ENCODE measurements at places on chromosomes 13 and 19.

- DNase-seq: no peak
Measured at GRCh38 chr13:51156648-51157047, 45.6 kb upstream of the C13orf42 start.

- DNase-seq: no peak
Measured at GRCh38 chr19:8526345-8527091, 12.6 kb upstream of the ZNF414 start.

GRCh38 chr13:22862478-22862877 lies 318.3 kb upstream of the SGCG start:
- no peak for DNase-seq

DNA sequence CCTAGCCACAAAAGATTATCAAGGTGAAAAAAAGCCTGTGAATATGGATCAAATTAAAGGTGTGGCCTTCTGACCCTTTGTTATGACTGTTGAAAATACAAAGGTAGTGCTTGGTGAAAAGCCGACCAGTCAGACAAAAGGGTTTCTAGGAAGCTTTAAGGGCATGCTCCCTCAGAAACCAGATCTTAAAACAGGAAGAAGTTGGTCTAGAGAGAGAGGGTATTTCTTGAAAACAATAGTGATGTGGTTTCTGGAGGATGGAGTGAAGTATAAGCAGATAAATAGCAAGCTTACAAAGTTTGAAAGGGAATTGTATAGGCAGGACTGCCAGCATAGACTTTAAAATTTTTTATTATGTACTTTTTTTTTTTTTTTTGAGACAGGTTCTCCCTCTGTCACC lies 5.0 kb upstream of the EID2 start:
- DNase-seq: no peak

DNA sequence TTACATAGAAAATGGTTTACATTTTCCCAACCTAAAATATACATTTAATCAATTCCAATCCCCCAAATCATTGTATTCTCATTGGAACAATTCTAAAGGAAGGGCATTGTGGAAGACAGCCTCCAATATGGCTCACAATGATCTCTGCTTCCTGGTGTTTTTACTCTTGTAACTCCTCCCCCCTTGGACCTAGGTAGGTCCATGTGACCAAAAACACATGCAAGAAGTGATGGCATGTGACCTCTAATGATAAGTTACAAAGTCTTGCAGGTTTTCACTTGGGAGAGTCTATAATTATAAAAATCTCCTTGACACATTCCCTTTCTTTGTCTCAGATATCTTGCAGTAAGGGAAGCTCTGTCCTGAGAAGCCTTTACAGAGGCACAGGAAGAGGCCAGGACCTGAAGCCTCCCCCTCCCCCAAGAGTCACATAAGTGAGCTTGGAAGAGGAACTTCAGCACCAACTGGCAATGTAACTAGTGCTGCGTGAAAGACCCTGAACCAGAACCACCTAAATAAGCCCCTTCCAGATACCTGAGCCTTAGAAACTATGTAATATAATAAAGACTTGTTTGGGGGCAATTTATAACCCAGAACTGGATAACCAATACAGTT lies 816.2 kb upstream of the ATXN8OS start:
- DNase-seq: no peak

DNA sequence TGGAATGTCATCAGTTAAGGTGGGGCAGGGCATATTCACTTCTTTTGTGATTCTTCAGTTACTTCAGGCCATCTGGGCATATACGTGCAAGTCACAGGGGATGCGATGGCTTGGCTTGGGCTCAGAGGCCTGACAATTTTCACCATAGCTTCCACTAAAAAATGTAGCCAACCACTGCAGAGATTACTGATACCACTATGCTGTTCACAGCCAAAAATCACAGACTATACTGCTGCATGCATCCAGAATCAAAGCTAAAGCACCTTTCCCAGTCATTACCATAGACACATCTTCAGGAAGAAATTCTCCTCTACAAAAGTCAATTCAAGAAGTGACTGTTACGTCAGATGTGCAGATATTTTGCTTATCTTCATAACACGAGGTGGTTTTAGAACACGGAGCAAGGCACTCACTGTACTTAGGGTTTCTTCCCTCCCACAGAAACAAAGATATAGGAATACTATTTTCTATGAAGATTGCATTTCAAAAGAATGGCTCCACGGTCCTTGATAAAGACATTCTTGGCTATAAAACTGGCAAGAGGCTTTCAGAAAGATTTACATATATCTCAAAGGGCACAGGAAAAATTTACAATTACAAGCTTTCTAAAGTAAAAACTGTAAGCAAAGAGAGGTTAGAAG lies 1556.6 kb upstream of the PRR20A start:
- no peak for DNase-seq

- no peak for DNase-seq
Measured at GRCh38 chr13:110409581-110409992, 102.5 kb downstream of the COL4A2 start.
